ENCODE measurements at places on chromosomes 13 and 19.

DNA sequence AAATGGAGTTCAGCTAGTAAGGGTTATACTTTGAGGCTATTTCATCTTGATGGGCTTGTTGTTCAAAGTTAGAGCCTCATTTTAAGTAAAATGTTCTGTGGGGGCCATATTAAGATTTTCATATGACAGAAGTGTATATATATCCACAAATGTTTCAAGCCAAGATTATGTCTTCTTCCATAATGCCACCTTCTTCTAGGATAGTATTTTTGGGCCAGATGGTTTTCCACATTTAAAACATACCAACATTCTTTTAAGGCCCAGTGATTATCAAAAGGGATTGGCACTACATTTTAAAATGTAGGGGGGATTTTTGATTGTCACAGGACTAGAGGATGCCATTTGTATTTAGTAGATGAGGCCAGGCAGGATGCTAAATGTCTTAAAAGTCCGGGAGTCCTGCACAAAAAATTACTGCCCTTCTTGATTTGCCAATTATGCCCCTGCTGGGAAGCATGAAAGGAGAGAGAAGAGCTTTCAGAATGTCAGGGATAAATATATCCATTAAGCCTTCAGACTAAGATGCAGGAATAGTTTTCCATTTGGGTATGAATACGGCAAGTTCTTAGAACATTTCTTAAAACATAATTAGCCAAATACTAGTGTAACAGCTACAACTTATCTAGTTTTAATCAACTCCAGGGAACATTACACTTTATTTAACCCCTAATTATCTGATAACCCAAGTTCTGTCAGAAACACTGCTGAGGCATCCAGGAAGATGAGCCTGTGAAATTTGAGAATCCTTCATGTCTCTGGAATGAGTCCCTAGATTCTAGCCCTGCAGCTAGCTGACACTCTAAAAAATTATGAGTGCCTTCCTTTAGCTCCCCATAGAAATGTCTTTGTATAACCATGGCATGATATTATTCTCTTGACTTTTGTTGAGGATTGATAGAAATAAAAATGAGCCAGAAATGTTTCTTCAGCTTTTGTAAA, 34.0 kb downstream of the ITM2B start:
- DNase-seq = no peak

GRCh38 chr19:4660181-4660791, 9.9 kb downstream of the MYDGF start:
- no peak for DNase-seq

DNA sequence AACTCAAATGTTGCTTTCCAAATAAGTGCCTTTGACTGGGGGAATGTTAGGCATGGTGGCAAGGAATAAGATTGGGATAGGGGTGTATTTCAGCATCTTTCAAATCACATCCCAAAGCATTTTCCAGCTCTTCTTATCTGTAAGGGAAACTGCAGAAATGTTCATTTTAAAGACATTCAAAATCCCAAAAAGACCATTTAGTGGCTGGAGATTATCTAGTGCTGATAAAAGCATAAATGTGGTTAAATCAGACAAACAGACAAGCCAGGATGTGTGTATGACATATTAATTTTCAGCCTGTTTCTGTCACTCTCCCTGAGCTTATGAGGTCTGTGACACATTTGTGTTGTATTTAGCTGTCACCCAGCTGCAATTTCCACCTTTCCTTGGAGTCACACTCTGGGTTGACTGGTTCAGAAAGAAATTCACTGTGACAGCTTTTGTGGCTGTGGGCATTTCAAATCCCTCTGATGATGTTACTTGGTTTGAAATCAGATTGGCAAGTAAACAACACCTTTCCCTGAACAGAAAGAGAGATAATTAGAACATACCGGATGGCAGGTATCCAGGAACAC, 69.7 kb upstream of the SIAH3 start:
- no peak for DNase-seq

DNA sequence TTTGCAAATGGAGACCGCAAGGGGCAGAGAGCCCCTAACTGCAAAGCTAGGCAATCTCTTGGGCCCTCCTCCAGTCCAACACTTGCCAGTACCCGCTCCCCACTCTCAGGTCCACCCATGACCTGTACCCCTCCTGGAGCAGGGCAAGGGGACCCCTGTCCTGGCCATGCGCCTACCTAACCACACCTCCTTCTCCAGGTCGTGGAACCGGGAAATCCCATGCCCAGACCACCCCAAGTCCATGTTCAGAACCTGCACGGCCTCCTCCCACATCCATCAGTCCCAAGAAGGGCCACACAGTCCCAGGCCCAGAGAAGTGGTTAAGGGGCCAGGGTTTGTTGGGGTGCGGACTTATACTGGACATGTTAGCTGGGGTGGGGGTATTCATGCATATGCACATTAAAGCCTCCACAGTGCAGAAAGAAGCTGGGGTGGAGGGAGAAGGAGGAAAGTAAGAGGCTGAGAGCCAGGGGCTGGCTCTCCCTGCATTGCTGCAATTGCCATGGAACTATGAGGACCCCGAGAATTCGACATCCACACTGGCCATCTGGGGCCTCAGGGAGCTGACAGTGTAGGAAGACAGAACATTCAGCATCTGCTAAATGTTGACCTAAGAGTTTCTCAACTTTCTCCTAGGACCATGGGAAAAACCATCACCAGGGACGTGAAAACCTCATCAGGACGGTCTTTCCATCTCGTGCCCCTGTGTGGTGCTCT, 39.0 kb downstream of the HSPH1 start:
- no peak for DNase-seq

GRCh38 chr13:27423333-27423732, 1.1 kb upstream of the GTF3A start:
- DNase-seq = no peak

DNA sequence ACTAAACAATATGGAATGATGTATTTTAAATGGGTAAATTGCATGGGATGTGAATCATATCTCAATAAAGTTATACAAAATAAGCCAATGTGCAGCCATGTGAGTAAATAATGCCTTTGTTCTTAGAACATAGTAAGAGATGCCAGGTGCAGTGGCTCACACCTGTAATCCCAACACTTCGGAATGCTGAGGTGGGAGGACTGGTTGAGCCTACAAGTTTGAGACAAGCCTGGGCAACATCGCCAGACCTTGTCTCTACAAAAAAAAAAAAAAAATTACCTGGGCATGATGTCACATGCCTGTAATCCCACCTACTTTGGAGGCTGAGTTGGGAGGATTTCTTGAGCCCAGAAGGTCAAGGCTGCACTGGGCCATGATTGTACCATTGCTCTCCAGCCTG, 230.7 kb downstream of the RFC3 start:
- no peak for DNase-seq

DNA sequence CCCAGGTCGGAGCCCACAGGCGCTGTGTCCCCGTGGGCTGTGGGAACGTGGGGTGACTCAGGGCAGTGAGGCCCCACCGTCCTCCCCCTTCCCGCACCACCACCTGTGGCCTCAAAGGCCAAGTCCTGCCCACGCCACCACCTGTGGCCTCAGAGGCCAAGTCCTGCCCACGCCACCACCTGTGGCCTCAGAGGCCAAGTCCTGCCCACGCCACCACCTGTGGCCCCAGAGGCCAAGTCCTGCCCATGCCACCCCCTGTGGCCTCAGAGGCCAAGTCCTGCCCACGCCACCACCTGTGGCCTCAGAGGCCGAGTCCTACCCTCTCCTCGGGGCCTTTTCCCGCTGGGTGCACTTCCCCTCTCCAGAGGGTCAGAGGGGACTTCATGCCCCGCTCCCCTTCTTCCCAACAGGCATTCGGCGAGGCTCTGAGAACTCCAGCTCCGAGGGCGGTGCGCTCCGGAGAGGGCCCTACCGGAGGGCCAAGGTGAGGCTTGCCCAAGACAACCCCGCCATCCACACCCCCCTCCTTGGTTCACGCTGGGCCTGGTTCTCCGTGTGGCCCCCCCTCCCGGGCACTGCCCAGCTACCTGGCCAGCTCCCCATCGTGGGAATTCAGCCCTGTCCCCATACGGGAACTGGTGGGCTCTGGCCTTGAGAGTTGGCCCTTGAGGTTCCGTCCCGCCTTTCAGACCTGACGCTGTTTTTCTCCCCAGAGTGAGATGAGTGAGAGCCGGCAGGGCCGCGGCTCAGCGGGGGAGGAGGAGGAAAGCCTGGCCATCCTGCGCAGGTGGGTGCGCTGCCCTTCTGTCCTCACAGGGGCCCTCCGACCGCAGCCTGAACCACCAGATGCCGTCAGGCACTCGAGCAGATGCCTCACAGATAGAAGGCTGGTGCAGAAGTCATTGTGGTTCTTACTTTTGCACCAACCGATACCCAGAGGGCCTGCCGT, 27.4 kb upstream of the F7 start:
- no peak for DNase-seq

DNA sequence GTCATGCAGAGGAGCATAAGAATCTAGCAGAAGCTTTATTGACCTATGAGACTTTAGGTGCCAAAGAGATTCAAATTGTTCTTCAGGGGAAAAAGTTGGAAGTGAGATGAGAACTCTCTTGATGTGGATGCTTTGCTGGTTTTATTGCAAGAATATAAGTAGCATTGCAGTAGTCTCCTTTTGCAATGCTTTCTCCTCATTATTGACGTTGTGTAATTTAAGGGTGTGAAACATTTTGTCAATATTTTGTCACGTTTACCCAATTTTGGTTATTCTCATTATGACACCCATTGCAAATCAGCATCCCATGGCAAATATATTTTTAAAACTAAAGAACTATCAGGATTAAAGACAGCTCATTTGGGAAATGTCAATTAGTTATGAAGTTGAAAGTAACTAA, 11.9 kb upstream of the LILRB5 start:
- no peak for DNase-seq

DNA sequence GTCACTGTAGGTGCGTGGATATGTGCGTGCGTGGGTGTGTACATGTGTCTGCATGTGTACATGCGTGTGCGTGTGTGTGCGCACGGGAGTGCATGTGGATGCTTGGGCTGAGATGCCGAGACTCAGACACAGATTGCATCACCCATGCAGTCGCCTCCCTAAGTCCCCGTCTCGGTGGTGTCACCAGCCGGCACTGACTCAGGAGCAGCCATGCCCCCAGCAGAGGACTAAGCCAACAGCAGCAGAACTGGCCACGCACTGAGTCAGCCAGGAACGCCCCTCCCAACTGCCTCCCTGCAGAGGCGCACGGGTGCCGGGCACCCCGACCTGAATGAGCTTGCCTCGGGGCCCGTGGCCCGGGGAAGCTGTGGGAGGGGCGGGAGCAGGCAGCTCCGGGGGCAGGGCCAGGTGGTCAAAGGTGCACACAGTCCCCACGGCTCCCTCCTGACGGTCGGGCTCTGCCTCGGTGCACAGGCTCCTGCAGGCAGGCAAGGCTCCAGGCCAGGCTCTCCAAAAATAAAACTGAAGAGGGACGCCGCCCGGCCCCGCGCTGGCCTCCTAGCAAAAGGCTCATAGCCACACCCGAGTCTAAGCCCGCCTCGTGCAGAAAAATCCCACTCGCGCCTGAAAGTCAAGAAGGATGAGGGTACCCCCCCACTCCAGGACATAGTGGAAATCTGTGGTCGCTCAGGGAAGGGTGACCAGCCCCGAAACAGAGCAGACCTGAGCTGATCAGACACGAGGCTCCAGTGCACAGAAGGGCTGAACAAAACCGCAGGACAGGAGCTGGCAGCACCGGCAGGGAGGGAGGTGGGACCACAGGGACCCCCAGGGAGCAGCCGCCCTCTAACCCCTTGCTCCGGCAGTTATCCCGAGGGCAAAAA, 49.2 kb downstream of the GADD45B start:
- no peak for DNase-seq

GRCh38 chr13:101780211-101780610, 327.7 kb downstream of the ITGBL1 start:
- no peak for DNase-seq

GRCh38 chr13:113637262-113638160, 20.5 kb downstream of the ATP4B start:
- no peak for DNase-seq

GRCh38 chr19:13872695-13873389, 4.1 kb upstream of the NANOS3 start:
- DNase-seq = peak; percentile 46

DNA sequence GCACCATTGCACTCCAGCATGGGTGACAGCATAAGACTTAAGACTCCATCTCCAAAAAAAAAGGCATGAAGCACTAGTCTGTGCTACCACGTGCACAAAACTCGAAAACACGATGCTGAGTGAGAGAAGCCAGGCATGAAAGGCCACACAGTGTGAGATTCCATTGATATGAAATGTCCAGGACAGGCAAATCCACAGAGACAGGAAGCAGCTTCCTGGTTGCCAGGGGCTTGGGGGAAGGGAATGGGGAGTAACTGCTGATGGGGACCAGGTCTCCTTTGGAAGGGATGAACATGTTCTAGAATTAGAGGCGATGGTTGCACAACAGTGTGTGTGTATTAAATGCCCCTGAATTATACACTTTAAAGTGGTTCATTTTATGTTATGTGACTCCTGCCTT, 15.9 kb upstream of the JUND start:
- no peak for DNase-seq

DNA sequence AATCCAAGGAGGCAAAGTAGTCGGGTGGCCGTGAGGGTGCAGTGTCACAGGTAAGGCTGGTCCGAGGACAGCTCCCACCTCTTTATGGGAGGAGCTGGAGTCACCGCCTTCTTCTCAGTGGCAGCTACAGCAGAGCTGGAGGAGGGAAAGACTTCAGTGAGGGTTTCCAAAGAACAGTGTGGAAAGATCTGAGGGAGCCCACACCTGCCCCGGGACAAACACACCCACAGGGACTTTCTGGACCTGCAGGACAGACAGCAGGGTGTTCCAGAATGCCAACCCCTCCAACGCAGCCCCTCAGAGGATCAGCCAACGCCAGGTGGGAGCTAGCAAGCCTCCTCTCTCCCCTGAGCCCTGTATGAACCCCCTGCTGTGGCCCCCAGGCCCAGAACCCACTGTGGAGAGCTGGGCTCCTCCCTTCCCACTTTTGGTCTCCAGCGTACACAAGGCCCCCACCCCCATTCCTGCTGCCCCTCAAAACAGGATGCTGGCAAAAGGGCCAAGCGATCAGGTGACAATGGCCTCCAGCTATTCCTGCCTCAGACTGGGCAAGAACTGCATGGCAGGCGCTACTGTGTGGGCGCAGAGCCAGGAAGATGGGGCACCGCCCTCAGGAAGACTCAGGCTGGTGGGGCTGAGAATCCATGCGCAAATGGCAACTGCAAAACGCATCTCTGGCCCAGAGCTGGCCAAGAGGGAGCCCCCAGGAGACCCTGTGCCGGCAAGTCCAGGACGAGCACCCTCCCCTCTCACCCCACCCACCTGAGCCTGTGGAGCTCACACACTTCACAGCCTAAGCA, 3.5 kb upstream of the CD320 start:
- DNase-seq = no peak

DNA sequence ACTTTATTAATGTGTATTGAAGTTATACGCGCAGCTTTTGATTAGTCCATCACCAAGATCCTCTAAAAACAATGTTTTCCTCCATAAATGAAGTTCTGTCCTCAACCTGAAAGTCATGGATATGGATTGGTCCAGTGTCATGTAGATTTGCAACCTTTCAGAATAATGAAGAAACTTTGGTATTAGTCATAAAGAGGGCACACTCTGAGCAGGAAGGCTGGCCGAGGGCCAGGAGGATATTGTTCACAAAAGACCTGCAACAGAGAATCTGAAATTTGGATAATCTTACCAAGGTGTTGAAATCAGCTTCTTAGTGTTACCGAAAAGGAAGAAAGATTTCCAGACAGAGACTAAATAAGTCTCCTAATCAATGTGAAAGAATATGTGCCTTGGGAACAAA, 20.7 kb downstream of the CLDN10 start:
- no peak for DNase-seq

All from neural crest cell (in vitro differentiated cells).